Panc1 (cell line): ENCODE measurements at places on chromosomes 5 and 9.

- no peak for DNase-seq
These were observed 72.5 kb downstream of the CEP120 start for GRCh38 chr5:123350742-123351141.

DNA sequence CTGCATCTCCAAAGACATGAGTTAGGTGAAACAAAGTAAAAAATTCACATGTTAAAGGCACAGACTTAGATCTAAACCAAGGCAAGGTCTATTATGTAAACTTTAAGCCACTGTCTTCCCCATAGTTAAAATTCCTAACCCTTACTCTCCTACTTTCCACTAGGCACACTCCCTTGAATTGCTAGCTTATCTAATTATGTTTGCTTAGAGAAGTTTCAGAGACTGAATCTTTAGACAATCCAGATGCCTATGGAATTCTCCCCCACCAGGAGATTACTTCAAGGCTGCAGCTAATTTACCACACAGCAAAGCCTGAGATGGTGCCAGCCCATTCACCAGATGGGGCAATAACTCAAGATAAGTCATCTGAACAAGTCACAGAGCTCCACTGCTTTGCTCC is 803.1 kb upstream of the COX7C start:
- no peak for DNase-seq

DNA sequence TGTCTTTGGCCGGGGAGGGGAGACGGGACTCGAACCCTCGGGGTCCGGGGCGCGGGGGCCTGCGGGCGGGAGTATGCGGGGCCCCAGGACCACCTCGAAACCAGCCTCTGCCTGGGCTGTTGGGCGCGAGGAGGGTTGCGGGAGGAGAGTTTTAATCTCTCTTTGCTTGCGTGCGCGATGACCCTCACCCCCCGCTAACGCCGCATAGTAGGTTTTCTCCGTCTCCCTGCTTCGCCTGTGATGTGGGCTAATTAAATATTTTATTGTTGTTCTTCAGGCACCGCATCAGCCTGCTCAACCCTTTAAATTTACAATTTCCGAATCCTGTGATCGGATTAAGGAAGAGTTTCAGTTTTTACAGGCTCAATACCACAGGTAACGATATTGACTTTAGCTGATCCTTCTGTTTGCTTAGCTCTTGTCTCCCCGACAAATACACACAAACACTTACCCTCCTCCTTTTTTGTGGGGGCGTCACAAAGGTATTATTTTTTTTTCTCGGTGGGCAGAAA is 1.7 kb downstream of the TLE4 start:
- DNase-seq = no peak

DNA sequence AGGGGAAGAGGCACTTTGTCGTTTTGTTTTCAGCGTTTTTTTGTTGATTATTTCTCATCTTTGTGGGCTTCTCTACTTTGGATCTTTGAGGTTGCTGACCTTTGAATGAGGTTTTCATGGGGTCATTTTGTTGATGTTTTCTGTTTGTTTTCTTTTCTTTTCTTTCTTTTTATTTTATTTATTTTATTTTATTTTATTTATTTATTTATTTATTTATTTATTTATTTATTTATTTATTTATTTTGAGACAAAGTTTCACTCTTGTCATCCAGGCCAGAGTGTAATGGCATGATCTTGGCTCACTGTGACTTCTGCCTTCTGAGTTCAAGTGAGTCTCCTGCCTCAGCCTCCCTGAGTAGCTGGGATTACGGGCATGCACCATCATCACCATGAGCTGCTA is 946.7 kb downstream of the TLE4 start:
- no peak for DNase-seq

DNA sequence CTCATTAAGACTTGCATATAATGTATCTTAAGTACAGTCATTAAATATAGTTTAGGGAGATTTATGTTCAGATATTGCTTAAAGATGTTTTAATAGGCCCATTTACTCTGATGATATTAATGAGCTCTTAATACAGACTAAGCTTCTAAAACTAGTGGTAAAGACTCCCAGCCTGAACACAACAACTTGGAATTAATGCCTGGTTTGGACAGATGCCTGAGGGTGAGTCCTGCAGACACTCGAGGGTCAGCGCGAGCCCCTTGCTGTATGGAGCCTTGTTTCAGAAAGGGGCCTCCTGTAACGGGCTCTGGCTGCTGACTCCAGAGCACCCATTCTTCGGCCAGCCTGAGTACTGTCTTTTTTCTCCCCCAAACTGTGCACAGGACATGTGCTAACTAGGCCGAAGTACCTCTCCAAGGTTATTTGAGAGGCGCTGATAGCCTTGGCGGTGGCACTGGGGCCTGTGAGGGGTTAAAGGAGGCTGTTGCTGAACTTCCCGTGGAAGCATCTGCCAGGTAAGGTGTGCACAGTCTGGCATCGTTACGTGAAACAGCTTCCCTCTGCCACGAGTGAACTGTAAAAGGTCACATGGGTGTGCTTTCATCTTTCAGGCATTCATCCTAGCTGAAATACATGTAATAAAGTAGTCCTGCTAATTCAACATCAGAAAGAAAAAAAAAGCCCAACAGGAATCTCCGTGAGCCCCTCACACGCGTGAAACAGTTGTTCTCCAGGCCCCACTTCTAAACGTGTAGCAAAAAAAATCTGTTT is 113.4 kb downstream of the MVB12B start:
- no peak for DNase-seq
